ENCODE measurements at places on chromosomes 3 and 15. TPM values are rescaled to one million over a fixed set of nuclear protein-coding genes. Genes with fewer than 3 reads are reported as not detected.

VPS39 gene
- 121 TPM for total RNA-seq

CCDC54 gene
- total RNA-seq = not detected

GPR171 gene
- total RNA-seq = 26.8 TPM

TMEM158 gene
- total RNA-seq = 0.57 TPM

DNA sequence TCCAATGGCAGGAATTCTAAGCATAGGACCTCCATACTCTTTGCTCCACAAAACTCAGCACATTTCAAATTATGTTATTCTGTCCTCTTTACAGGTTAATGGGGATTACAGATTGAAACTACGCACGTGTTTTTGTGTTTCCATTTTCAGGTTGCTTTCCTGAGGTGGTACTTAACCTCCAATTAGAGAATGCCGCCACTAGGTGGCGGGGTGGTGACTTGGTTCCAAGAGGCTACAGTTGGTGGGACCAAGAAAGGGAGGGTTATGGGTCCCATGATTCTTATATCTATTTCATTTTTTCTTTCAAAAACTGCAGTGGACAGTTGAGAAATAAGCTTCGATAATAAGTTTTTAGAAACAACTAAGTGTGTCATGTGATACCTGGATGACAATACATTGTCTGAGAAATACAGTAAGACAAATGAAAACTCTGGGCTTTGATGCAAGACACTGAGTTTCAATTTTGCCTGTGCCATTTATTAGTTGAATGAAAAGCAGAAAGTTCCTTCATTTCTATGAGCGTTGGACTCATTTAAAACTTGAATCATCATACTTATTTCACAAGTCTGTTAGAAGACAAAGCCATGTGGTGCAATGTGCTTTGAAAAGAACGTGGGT is 539.0 kb downstream of the FGF12 start:
- no peaks in the 10 kb centered on the region for H3K27me3 ChIP-seq
- H3K27ac ChIP-seq = no peak overlapping the region
- peak; percentile 52 for DNase-seq
- H3K4me3 ChIP-seq = no peak overlapping the region
- no peaks in the 10 kb centered on the region for H3K4me1 ChIP-seq
- H3K36me3 ChIP-seq = no peaks in the 10 kb centered on the region

- H3K36me3 ChIP-seq = no peaks in the 10 kb centered on the region
- no peak for DNase-seq
- H3K4me3 ChIP-seq = peak overlapping the region; percentile 86
- peaks cover 15% of the 10 kb centered on the region for H3K4me1 ChIP-seq
- H3K27ac ChIP-seq = peak overlapping the region; percentile 35
These were observed 611 bp upstream of the FANCI start for GRCh38 chr15:89243046-89243690.

GRCh38 chr15:59933607-59934006 is 70.5 kb upstream of the FOXB1 start:
- H3K27ac ChIP-seq = no peak overlapping the region
- H3K27me3 ChIP-seq = peaks cover 26% of the 10 kb centered on the region
- H3K4me1 ChIP-seq = no peaks in the 10 kb centered on the region
- H3K4me3 ChIP-seq = no peak overlapping the region
- no peak for DNase-seq
- H3K36me3 ChIP-seq = no peaks in the 10 kb centered on the region

DNA sequence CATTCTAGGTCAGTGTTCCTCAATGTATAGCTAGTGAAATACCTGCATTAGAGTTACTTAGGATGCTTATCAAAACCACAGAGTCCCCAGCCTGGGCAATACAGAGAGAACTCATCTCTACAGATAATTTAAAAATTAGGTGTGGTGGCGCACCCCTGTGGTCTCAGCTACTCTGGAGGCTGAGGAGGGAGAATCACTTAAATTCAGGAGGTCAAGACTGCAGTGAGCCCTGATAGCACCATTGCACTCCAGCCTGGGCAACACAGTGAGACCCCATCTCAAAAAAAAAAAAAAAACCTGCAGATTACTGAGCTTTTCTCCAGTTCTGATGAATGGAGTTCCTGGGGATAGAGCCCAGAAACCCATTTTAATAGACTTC is 10.1 kb upstream of the MINDY2 start:
- H3K4me3 ChIP-seq = no peak overlapping the region
- no peaks in the 10 kb centered on the region for H3K36me3 ChIP-seq
- no peak for DNase-seq

- no peak overlapping the region for H3K4me3 ChIP-seq
- no peaks in the 10 kb centered on the region for H3K4me1 ChIP-seq
- no peak for DNase-seq
- H3K27me3 ChIP-seq = peaks cover 4% of the 10 kb centered on the region
- no peaks in the 10 kb centered on the region for H3K36me3 ChIP-seq
These were observed 33.9 kb downstream of the DZIP1L start for GRCh38 chr3:138081371-138082084.

DNA sequence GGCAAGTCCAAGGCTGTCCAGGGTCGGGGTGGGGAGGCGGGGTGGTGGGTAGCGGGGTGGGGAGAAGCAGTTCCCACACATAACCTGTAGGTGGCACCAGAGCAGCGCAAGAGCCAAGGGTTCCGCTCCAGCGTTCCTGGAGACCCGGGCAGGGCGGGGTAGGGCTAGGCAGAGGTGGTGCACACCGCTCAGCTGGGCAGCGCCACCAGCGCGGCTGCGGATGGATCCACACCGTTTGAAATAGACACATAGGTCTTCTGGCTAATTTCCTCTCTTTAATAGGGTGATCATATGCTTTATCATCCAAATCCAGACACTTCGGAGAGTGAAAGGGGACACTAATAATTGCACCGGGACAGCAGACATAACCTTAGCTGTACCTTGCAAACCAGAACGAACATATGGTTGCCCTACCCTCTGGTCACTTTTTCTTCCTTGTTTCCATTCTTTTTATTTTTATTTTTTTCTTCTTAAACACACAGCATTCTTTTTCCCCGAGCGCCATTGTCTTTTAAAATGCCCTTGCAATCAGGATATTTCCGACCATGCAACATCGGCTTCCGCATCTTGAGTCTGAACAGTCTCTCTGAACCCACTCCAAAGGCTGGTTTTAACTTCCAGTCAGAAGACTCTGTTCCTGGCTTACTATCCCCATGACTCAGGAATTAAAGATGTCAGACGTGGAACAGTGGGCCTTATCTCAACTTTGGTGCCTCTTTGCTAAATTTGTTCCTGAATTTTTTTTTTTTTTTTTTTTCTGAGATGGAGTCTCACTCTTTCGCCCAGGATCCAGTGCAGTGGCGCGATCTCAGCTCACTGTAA is 12.5 kb upstream of the ZSCAN2 start:
- no peak overlapping the region for H3K27ac ChIP-seq
- peaks cover 6% of the 10 kb centered on the region for H3K4me1 ChIP-seq
- H3K4me3 ChIP-seq = peak overlapping the region; percentile 65
- peak; percentile 81 for DNase-seq
- no peaks in the 10 kb centered on the region for H3K27me3 ChIP-seq

DNA sequence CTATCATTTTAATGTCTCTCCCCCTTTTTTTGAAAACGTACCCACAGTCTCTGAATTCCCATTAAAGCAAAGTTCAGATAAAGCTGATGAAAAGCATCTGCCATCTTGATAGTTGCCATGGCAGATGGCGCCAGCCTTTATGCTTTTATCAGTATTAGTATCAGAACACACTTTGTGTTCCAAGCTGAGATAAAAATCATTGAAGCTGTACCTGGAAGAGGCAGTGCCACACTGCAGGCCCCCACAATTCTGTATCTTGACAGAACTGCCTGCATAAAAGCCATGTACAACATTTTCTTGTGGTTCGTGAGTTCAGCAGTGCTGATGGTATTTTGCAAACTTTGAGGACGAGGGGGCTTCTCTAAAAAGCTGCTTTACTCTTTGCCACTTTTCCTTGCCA is 311.7 kb downstream of the SATB1 start:
- no peak overlapping the region for H3K27ac ChIP-seq
- H3K27me3 ChIP-seq = no peaks in the 10 kb centered on the region
- H3K4me3 ChIP-seq = no peak overlapping the region
- no peak for DNase-seq
- no peaks in the 10 kb centered on the region for H3K36me3 ChIP-seq

DNA sequence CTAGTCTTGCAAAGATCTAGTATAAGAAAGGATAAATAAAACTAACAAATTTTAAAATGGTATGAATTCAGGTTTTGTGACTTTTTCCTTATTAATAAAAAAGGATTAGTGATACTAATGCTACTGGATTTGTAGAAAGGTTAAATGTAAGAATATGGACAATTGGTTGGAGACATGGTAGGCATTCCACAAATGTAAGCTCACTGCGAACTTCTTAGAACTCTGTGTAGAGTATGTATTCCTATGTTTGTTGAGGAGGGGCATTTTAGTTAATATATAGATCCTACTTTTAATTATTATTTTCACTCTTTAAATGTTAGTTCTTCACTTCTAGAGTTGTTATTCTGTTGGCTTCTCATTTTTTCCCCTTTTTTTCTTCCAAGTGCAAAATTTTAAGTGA is 414.3 kb downstream of the RBMS3 start:
- no peak overlapping the region for H3K27ac ChIP-seq
- no peak for DNase-seq
- H3K4me1 ChIP-seq = no peaks in the 10 kb centered on the region
- no peak overlapping the region for H3K4me3 ChIP-seq
- no peaks in the 10 kb centered on the region for H3K27me3 ChIP-seq
- H3K36me3 ChIP-seq = no peaks in the 10 kb centered on the region

GRCh38 chr3:189898559-189899153 is 222.0 kb downstream of the P3H2 start:
- H3K27ac ChIP-seq = no peak overlapping the region
- H3K36me3 ChIP-seq = no peaks in the 10 kb centered on the region
- no peaks in the 10 kb centered on the region for H3K4me1 ChIP-seq
- H3K27me3 ChIP-seq = no peaks in the 10 kb centered on the region
- no peak for DNase-seq
- H3K4me3 ChIP-seq = no peak overlapping the region

DNA sequence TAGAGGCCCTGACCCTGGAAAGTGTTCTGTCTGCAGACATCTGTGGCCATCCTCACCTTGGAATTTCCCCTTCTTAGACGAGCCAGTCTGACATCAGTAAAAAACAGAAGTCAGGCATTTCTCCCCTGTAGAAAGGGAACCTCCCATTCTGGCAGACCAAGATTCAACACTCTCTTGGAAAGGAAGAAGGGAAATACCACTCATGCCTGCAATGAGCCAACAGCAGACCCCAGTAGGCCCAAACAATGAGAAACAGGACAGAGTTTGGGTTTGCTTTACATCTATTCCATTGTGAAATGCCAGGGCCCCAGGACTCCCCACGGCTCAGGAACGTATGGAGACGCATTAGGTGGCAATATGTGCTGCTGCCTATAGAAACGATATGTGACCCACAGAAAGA is 264.0 kb upstream of the NSMCE3 start:
- no peak overlapping the region for H3K27ac ChIP-seq
- no peaks in the 10 kb centered on the region for H3K4me1 ChIP-seq
- no peaks in the 10 kb centered on the region for H3K27me3 ChIP-seq
- DNase-seq = no peak

DNA sequence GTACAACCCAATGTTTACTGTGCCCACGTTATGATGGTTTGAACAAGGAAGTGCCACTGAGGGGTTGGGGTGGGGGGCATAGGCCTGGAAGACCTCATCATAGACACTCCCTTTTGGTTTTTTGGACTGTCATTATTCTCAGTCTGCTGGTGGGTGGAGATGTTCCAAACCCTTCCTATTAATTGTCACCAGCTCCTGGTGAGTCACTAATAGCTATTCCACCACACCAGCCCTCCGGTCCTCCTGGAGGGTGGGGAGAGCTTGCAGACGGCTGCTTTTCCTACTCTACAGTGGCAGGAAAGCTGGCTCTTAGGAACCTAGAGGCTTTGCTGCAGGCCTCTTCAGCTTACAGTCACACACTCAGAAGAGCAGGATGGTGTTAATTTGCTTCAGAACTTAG is 9.0 kb upstream of the COPG1 start:
- H3K27me3 ChIP-seq = no peaks in the 10 kb centered on the region
- DNase-seq = no peak
- H3K4me1 ChIP-seq = peaks cover 7% of the 10 kb centered on the region
- H3K4me3 ChIP-seq = no peak overlapping the region

GRCh38 chr15:62569460-62570404 is 404.6 kb upstream of the C2CD4B start:
- H3K27ac ChIP-seq = no peak overlapping the region
- no peaks in the 10 kb centered on the region for H3K27me3 ChIP-seq
- H3K4me1 ChIP-seq = no peaks in the 10 kb centered on the region
- DNase-seq = no peak
- H3K36me3 ChIP-seq = no peaks in the 10 kb centered on the region
- H3K4me3 ChIP-seq = no peak overlapping the region

DNA sequence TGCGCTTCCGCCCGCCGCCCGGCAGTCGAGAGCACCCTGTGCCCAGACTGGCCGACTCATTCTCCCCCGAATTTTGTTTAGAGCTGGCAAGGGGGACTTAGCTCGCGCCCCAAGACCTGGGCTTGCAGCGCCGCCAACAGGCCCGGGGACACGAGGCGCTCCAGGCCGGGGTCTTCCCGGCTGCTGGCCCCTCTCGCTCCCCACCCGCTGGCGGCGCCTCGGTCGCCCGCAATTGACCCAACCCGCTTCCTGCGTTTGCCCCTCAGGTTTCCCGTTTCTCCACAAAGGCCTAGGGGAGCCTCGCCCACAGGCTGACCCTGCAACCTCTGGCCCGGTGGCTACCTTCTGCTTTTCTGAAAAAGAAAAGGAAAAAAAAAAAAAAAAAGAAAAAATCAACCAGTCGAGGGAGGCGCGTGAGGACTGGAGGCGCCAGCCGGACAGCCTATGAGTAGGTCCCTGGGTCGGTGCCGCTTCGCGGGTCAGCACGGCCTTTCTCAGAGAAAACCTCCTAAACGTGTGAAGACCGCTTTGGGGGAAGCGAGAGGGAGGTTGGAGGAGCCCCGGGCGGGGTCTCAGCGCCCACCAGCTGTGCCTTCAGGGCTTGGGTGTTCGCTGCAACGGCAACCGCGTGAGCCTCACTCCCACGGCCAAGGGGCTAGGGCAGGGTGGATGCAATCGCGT is 7.2 kb downstream of the FOXL2 start:
- H3K4me1 ChIP-seq = peaks cover 49% of the 10 kb centered on the region
- H3K27me3 ChIP-seq = peaks cover 49% of the 10 kb centered on the region
- no peak for DNase-seq
- no peak overlapping the region for H3K27ac ChIP-seq

GRCh38 chr3:159170436-159171003 is 368.7 kb downstream of the MFSD1 start:
- H3K36me3 ChIP-seq = no peaks in the 10 kb centered on the region
- no peak for DNase-seq
- no peak overlapping the region for H3K27ac ChIP-seq
- H3K4me1 ChIP-seq = no peaks in the 10 kb centered on the region
- H3K27me3 ChIP-seq = no peaks in the 10 kb centered on the region

DNA sequence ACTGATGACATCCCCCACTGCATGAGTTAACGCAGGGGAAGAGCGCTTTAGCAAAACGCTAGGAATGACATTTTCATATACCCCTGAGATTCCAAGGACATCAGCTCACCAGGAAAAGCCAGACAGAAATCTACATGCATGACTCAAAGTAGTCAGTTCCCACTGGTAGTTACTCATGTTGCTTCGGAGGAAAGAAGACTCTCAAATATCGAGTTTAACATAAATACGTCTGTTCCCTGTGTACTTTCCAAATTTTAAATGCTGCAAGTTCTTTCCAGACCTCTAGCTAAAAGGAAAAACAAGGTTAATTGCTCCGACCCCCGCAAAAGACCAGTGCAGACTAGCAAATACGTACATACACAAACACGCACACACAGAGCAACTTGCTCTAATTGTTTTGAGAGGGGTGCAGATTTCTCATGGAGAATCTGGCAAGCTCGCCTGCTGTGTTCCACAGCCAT is 115.4 kb upstream of the PRICKLE2 start:
- H3K4me1 ChIP-seq = no peaks in the 10 kb centered on the region
- no peaks in the 10 kb centered on the region for H3K36me3 ChIP-seq
- no peaks in the 10 kb centered on the region for H3K27me3 ChIP-seq
- no peak for DNase-seq
- H3K27ac ChIP-seq = no peak overlapping the region

Measured in CD4-positive, CD25-positive, alpha-beta regulatory T cell (primary cell).